ENCODE measurements at places on chromosomes 2 and 18. TPM values are rescaled to one million over a fixed set of nuclear protein-coding genes. Genes with fewer than 3 reads are reported as not detected.

The MAP2 gene
- 5.3 TPM for total RNA-seq

The RANBP2 gene
- 59.9 TPM for total RNA-seq

The DSG4 gene
- not detected for total RNA-seq

The CD302 gene
- 0.48 TPM for total RNA-seq

The SRD5A2 gene
- not detected for total RNA-seq

The SLC23A3 gene
- 0.43 TPM for total RNA-seq

The FEV gene
- total RNA-seq: not detected

The COL6A3 gene
- total RNA-seq: 0.72 TPM

The RNF25 gene
- 15.1 TPM for total RNA-seq

The SNORC gene
- 1.3 TPM for total RNA-seq

The LBX2 gene
- 3.2 TPM for total RNA-seq

The CENPA gene
- total RNA-seq: not detected

The HOXD4 gene
- not detected for total RNA-seq

The USP37 gene
- 13.6 TPM for total RNA-seq

The HSPE1 gene
- total RNA-seq: 90.8 TPM

The NT5DC4 gene
- not detected for total RNA-seq

The TSHZ1 gene
- 3.6 TPM for total RNA-seq

The CBLN2 gene
- total RNA-seq: not detected

The UGT1A10 gene
- total RNA-seq: not detected

The TBR1 gene
- total RNA-seq: not detected

The NEU2 gene
- not detected for total RNA-seq

The TMEM169 gene
- total RNA-seq: 0.72 TPM

The OSBPL6 gene
- total RNA-seq: 6.0 TPM

The PSD4 gene
- 42.0 TPM for total RNA-seq

The CABLES1 gene
- total RNA-seq: 0.21 TPM

The PSMA8 gene
- not detected for total RNA-seq

The NOP58 gene
- 59.5 TPM for total RNA-seq

The HOXD13 gene
- total RNA-seq: not detected

The SLC30A3 gene
- not detected for total RNA-seq

The INHBB gene
- total RNA-seq: 0.21 TPM

The ALPP gene
- not detected for total RNA-seq

The ARHGAP28 gene
- total RNA-seq: 0.21 TPM

The DYNC1I2 gene
- 107 TPM for total RNA-seq

The VIL1 gene
- total RNA-seq: not detected

The RGPD5 gene
- 24.1 TPM for total RNA-seq

The AQP12B gene
- total RNA-seq: not detected

The LYPD6 gene
- 1.7 TPM for total RNA-seq

The DNAH7 gene
- total RNA-seq: under 0.01 TPM

The PROKR1 gene
- not detected for total RNA-seq

The CHRNG gene
- not detected for total RNA-seq

The HAAO gene
- not detected for total RNA-seq

The SLC9A4 gene
- total RNA-seq: 2.7 TPM

The KCNF1 gene
- 0.48 TPM for total RNA-seq

The PHOSPHO2 gene
- total RNA-seq: 0.96 TPM

The RPRM gene
- total RNA-seq: not detected

The MIB1 gene
- total RNA-seq: 84.4 TPM

The MGAT4A gene
- 2.4 TPM for total RNA-seq

The FBLN7 gene
- total RNA-seq: 0.96 TPM

The CDH2 gene
- total RNA-seq: under 0.01 TPM

The THAP4 gene
- total RNA-seq: 64.8 TPM

The CIB4 gene
- not detected for total RNA-seq

The UPP2 gene
- not detected for total RNA-seq

The TTN gene
- total RNA-seq: under 0.01 TPM

The NGEF gene
- total RNA-seq: 0.96 TPM

The SH3BP4 gene
- 32.8 TPM for total RNA-seq

The DDX1 gene
- total RNA-seq: 66.3 TPM

Data from tracheal epithelial cell (primary cell).